T-cell (primary cell): ENCODE measurements at places on chromosomes 6 and 20. TPM values are rescaled to one million over a fixed set of nuclear protein-coding genes. Genes with fewer than 3 reads are reported as not detected.

DNA sequence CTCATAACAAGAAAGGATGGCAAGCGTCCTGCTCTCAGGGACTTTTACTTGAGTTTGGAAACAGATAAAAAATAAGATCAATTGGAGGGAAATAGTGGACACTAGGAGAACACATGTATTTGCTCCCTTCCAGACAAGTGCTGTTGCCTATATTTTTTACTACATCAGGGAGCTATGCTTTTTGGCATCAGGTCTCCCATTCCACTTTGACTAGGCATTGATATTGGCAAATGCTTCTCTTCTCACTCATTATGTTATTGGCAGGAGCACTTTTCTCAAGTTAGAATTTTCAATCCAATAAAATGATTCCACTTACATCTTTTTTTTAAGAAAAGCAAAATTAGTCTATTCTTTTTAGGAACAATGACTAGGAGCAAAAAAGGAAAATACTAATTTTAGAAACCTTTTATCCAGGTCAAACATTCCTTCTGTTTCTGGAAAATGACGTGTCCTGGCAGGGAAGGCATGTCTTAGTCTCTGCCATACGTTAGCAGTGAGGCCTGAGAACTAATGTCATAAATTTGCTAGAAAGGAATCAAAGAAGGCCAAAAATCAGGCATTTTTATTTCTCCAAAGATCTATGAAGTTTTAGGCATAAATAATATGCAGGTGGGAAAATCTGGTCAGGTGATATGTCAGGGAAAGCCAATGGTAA is 21.4 kb downstream of the BCAS1 start:
- H3K27me3 ChIP-seq, result no peaks in the 10 kb centered on the region
- H3K4me1 ChIP-seq, result no peaks in the 10 kb centered on the region
- no peaks in the 10 kb centered on the region for H3K36me3 ChIP-seq
- no peak overlapping the region for H3K4me3 ChIP-seq
- no peak overlapping the region for H3K27ac ChIP-seq

- no peaks in the 10 kb centered on the region for H3K27me3 ChIP-seq
- H3K4me1 ChIP-seq, result peaks cover 20% of the 10 kb centered on the region
- H3K27ac ChIP-seq, result no peak overlapping the region
- DNase-seq, result no peak
- H3K4me3 ChIP-seq, result no peak overlapping the region
These were observed 88.8 kb downstream of the THEMIS start for GRCh38 chr6:127811900-127812570.

- H3K27ac ChIP-seq, result no peak overlapping the region
- no peak overlapping the region for H3K4me3 ChIP-seq
- H3K36me3 ChIP-seq, result no peaks in the 10 kb centered on the region
These were observed 228.7 kb upstream of the RREB1 start for GRCh38 chr6:6878887-6879585.

DNA sequence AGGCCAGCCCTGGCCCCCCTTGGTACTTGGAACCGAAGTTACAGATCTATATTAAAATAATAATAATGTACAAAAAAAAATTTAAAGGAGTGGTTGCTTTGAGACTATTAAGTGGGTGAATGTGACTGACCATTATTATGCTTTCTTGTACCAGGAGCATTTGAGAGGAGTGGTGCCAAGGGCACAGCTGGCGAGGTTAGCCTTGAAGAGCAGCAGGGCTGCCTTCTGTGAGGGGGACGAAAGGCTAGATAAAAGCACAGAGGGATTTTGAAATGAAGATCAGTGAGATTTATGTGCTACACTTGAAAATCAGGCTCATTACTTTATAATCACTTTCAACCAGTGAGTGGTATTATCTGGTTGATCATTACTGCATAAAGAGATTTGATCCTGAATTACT is 48.6 kb downstream of the FIG4 start:
- H3K36me3 ChIP-seq, result peaks cover 9% of the 10 kb centered on the region
- no peaks in the 10 kb centered on the region for H3K27me3 ChIP-seq
- H3K4me1 ChIP-seq, result no peaks in the 10 kb centered on the region
- no peak overlapping the region for H3K4me3 ChIP-seq

AVP gene
- total RNA-seq, result not detected

GRCh38 chr6:38064431-38064830 is 244.9 kb downstream of the ZFAND3 start:
- H3K4me3 ChIP-seq, result no peak overlapping the region
- no peaks in the 10 kb centered on the region for H3K4me1 ChIP-seq
- DNase-seq, result no peak

DNA sequence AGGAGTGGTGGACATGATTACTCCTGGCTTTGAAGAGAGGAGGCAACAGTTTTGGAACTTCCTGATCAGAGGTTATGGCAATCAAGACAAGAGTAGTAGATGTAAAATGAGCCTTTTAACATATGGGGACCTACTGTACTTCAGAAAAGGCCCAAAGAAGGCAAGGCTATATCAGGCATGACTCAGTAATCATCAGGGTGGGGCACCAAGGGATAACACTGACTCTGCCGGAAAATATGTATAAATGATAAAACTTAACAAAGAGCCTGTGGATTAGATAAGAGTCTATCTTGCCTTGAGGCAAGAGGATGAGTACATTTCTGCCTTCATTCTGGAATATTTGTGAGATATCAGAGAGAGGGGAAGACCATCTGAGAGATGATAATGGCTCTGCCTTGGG is 1389.9 kb upstream of the MAP3K7 start:
- no peaks in the 10 kb centered on the region for H3K27me3 ChIP-seq
- no peaks in the 10 kb centered on the region for H3K4me1 ChIP-seq
- no peaks in the 10 kb centered on the region for H3K36me3 ChIP-seq
- H3K4me3 ChIP-seq, result no peak overlapping the region
- H3K27ac ChIP-seq, result no peak overlapping the region

- H3K27me3 ChIP-seq, result no peaks in the 10 kb centered on the region
These were observed 10.4 kb downstream of the ZSWIM3 start for GRCh38 chr20:45867819-45868176.

HLA-DPA1 gene
- total RNA-seq, result 68.4 TPM

- no peaks in the 10 kb centered on the region for H3K36me3 ChIP-seq
- H3K4me1 ChIP-seq, result no peaks in the 10 kb centered on the region
- DNase-seq, result no peak
- no peak overlapping the region for H3K27ac ChIP-seq
- no peaks in the 10 kb centered on the region for H3K27me3 ChIP-seq
These were observed 727.9 kb upstream of the MAN1A1 start for GRCh38 chr6:120077489-120077888.

- DNase-seq, result no peak
- no peaks in the 10 kb centered on the region for H3K36me3 ChIP-seq
- no peaks in the 10 kb centered on the region for H3K27me3 ChIP-seq
- no peak overlapping the region for H3K27ac ChIP-seq
These were observed 712.0 kb upstream of the NRSN1 start for GRCh38 chr6:23414051-23414445.

ZC2HC1B gene
- not detected for total RNA-seq

DACT2 gene
- total RNA-seq, result not detected

GRCh38 chr20:46979603-46980241 is 85.1 kb downstream of the EYA2 start:
- H3K4me3 ChIP-seq, result no peak overlapping the region
- no peak overlapping the region for H3K27ac ChIP-seq
- no peaks in the 10 kb centered on the region for H3K4me1 ChIP-seq
- H3K36me3 ChIP-seq, result no peaks in the 10 kb centered on the region
- DNase-seq, result no peak
- H3K27me3 ChIP-seq, result peaks cover 5% of the 10 kb centered on the region

DNA sequence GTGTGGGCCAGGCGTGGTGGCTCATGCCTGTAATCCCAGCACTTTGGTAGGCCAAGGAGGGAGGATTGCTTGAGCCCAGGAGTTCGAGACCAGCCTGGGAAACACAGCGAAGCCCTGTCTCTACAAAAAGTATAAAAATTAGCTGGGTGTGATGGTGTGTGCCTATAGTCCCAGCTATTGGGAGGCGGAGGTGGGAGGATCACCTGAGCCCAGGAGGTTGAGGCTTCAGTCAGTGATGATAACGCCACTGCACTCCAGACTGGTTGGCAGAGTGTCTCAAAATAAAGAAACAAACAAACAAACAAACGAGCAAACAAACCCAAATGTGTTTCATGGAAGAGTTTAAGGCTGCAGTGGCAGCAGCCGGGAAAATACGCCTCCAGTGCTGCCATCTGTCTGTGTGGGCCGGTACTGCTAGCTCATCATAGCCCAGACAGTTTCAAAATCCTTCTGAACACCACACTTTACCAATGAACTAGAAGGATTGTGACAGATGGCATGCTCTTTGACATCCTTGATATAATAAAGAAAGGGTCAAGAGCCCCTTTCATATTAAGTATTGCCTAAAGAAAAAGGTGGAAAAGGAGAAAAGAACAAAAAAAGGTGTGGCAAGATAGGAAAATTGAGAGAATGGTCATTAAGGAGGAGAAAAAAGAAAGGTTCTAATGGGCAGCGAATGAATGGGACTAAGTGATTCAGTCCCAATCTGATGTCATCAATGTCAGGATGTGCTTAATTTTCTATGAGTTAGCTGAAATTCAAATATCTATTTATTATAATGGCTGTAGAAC is 298.6 kb downstream of the SYNE1 start:
- peak; percentile 34 for DNase-seq
- peaks cover 3% of the 10 kb centered on the region for H3K4me1 ChIP-seq
- no peak overlapping the region for H3K4me3 ChIP-seq
- no peak overlapping the region for H3K27ac ChIP-seq
- H3K27me3 ChIP-seq, result no peaks in the 10 kb centered on the region

IDH3B gene
- 101 TPM for total RNA-seq

GRCh38 chr6:26053992-26054780 is 33.0 kb upstream of the HFE start:
- no peaks in the 10 kb centered on the region for H3K36me3 ChIP-seq
- H3K4me1 ChIP-seq, result peaks cover 26% of the 10 kb centered on the region
- peak overlapping the region; percentile 96 for H3K27ac ChIP-seq
- H3K27me3 ChIP-seq, result no peaks in the 10 kb centered on the region
- DNase-seq, result no peak

GRCh38 chr6:42378536-42378935 is 73.2 kb downstream of the TRERF1 start:
- H3K4me3 ChIP-seq, result peak overlapping the region; percentile 15
- H3K27ac ChIP-seq, result peak overlapping the region; percentile 36
- H3K36me3 ChIP-seq, result peaks cover 3% of the 10 kb centered on the region
- H3K4me1 ChIP-seq, result peaks cover 10% of the 10 kb centered on the region

GRCh38 chr6:36871686-36872085 is 2.9 kb downstream of the PPIL1 start:
- H3K4me3 ChIP-seq, result no peak overlapping the region
- no peaks in the 10 kb centered on the region for H3K27me3 ChIP-seq
- no peak for DNase-seq
- peaks cover 3% of the 10 kb centered on the region for H3K36me3 ChIP-seq
- peaks cover 13% of the 10 kb centered on the region for H3K4me1 ChIP-seq

DNA sequence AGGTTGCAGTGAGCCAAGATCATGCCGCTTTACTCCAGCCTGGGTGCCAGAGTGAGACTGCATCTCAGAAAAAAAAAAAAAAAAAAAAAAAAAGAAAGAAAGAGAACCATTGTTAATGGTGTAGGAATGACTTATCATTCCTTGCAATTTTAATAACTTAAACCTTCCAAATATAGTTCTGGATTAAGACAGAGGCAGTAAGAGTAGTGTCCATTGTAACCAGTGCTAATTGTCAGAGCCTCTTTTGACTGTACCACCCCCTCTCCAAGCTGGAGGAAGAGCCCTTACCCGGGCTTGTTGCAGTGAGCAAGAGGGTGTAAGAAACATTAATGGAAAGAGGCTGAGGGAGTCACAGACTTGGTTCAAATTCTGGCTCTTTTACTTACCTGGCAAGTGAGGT is 53.8 kb downstream of the SASH1 start:
- H3K27ac ChIP-seq, result no peak overlapping the region
- no peaks in the 10 kb centered on the region for H3K36me3 ChIP-seq
- no peak overlapping the region for H3K4me3 ChIP-seq
- H3K4me1 ChIP-seq, result no peaks in the 10 kb centered on the region
- H3K27me3 ChIP-seq, result no peaks in the 10 kb centered on the region

DNA sequence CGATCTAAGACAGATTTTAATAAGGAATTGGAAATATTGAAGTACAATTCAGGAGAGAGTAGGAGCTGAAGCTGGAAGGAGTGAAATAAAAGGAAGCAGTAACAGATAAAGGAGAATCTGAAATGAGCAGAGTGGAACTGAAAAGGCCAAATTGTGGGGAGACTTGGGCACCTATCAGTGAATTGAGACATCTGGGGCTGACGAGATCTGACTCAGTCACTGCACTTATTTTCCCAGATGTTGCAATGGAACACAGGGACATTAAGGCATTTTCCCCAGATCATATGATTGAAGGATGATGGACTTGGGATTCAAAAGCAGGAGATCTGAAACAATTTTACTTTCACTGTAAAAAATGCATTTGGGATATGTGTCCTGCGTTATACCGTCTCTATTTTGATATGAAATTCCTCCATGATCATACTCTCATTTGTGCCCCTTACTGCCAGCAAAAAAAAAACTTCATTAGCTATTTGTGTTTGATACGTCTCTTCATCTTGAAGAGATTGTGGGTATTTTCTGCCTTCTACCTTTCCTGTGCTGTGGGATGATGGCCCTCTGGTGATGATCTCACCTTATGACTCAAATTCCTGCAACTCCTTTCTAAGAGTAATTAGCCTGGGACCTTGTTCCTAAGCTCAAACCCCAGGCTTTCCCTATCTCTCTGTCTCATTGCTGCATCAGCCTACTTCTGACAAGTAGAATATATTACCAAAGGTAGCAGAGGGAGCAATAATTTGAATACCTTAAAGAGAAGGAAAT is 278.5 kb upstream of the MAN1A1 start:
- no peaks in the 10 kb centered on the region for H3K4me1 ChIP-seq
- no peak overlapping the region for H3K27ac ChIP-seq
- no peaks in the 10 kb centered on the region for H3K36me3 ChIP-seq
- no peaks in the 10 kb centered on the region for H3K27me3 ChIP-seq

- H3K4me1 ChIP-seq, result no peaks in the 10 kb centered on the region
- H3K4me3 ChIP-seq, result no peak overlapping the region
- no peaks in the 10 kb centered on the region for H3K36me3 ChIP-seq
- H3K27ac ChIP-seq, result no peak overlapping the region
- no peaks in the 10 kb centered on the region for H3K27me3 ChIP-seq
These were observed 25.1 kb downstream of the DLGAP4 start for GRCh38 chr20:36331209-36331608.
